H9 (cell line): ENCODE measurements at places on chromosomes 5 and 9.

DNA sequence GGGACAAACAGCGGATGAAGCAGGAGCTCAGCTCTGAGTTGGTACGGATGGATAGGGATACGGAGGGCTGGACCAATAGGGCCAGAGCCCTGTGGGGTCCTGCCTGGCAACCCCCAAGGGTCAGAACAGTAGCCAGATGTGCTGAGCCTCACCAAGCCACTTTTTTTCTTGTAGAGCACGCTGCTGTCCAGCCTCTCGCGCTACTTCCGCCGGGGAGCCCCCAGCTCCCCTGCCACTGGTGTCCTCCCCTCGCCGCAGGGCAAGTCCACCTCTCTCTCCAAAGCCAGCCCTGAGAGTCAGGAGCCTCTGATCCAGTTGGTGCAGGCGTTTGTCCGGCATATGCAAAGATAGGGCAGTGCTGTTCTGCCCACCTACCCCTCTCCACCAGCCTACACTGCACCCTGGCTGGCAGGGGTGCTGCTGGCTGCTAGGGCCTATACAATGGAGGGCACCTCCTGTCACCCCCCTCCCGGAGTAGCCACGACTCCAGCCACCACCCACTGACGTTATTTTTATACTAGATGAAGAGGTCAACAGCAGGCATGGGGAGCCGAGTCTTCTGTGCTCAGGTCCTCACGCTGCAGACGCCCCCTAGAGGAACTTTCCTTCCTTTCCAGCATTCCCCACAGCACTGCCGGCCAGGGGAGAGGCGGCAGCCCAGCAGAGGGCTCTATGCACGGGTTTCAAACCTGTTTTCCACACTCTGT lies 21.6 kb downstream of the SH3GLB2 start:
- DNase-seq = peak; percentile 81

GRCh38 chr9:129886226-129887174 lies 51.2 kb downstream of the USP20 start:
- peak; percentile 35 for DNase-seq

- no peak for DNase-seq
Measured at GRCh38 chr9:91711755-91712601, 238.1 kb downstream of the ROR2 start.

GRCh38 chr5:135445306-135445985 lies 1.7 kb downstream of the DCANP1 start:
- DNase-seq = peak; percentile 19

GRCh38 chr5:27996665-27997064 lies 958.3 kb upstream of the CDH9 start:
- DNase-seq = no peak

- DNase-seq = no peak
Measured at GRCh38 chr9:113391917-113392316, 9.2 kb downstream of the ALAD start.
